ENCODE measurements at places on chromosomes 13 and 19.

DNA sequence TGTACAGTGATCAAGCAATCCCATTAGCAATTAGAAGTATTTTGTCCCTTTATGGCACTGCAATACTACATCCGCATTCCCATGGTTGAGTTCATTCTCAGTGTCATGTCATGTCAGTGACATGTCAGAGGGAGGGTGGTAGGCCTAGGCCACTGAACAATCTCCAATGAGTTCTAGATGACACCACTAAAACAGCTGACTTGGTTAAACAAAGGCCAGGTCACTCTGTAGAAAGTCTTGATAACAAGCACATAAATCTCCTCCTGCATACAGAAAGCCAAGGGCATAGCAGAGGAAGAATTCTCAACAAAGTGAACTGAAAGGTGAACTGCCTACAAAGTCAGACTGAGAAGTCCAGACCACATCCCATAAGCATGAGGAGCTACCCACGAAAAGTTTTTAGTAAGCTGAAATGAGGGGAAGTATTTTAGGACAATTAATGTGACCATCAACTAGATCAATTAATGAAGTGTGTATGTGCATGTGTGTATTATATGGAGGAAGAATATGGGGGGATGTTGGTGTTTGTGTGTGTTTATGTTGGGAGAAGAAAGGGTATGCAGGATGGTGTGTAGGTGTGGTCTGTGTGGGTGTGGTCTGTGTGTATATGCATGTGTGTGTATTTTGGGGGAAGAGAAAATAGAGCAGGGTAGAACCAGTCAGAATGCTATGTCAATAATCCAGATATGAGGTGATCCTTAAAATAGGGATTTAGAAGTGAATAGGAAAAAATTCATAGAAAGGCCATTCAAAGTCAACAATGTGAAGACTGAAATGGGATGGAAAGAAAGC is 67.7 kb downstream of the TBC1D4 start:
- no peak for DNase-seq

GRCh38 chr19:35211545-35212230 is 16.9 kb downstream of the FAM187B start:
- peak; percentile 45 for DNase-seq

- DNase-seq: no peak
Observed at GRCh38 chr19:3836887-3837286, 32.0 kb downstream of the ZFR2 start.

DNA sequence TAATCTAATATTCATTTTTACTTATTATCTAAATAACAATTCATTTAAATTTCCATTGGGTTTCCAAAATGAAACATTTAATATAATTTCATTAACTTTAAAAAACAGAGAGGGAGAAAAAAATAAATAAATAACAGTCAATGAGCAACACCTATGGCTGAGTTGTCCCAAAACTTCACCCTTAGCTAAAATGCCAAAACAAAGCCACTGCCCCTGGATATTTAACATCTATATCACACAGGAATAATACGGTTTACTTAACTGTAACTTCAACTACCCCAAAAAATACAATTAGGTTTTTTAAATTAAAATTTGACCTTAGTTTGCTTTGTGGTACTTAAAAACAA is 541 bp downstream of the ELF1 start:
- DNase-seq: no peak

GRCh38 chr13:32047088-32047487 is 15.5 kb downstream of the FRY start:
- no peak for DNase-seq

GRCh38 chr13:48892688-48893075 is 83.0 kb upstream of the FNDC3A start:
- DNase-seq: no peak

GRCh38 chr13:98405690-98406344 is 171.1 kb downstream of the STK24 start:
- no peak for DNase-seq
